Inflammatory macrophage treated with lipopolysaccharide for 1 hour (primary cell): ENCODE measurements at places on chromosomes 4 and X.

DNA sequence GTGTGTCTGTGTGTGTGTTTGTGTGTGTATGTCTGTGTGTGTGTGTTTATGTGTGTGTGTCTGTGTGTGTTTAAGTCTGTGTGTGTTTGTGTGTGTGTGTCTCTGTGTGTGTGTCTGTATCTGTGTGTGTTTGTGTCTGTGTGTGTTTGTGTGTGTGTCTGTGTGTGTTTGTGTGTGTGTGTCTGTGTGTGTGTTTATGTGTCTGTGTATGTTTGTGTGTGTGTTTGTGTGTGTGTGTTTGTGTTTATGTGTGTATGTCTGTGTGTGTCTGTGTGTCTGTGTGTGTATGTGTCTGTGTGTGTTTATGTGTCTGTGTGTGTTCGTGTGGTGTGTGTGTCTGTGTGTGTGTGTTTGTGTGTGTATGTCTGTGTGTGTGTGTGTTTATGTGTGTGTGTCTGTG lies 11.4 kb downstream of the IL9R start:
- DNase-seq: no peak

DNA sequence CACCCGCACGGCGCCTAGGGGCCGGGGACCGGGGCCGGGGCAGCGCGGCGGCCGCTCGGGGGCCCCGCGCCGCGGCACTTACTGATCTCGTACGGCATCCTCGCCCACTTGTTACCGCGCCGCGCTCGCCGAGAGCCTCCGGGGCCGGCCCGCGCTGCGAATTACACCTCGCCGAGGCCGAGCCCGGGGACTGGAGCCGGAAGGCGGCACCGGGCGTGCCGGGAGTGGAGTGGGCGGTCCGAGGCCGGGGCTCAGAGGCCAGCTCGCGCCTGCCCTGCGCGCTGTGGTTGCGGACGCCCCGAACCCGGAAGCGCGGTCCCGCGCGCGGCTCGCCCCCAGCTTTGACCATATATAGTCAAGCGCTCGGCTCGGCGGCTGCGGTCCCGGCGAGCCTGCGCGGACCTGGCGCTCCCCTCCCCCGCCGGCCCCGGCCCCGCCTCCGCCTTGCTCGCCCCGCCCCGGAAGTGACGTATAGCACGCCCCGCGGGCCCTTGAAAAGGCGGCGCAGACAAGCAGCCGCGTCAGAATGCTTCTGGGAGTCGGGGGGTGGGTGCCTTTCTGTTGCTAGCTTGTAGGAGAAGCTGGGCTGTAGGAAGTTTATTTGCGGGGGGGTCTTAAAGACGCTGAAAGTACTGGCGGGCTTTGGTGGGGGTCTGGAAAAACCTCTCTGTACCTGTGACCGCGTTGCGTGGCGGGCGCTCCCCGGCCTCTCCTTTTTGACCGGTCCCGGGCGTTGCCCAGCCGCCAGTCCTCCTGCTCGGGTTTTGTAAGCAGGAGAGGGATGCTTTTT lies at the start of gene WDR1:
Gene WDR1, minus strand, starts transcription at position 231 of the 790 bp plus-strand sequence. Its CDS starts 133 bp downstream, at position 98.
- DNase-seq: peak; percentile 95

DNA sequence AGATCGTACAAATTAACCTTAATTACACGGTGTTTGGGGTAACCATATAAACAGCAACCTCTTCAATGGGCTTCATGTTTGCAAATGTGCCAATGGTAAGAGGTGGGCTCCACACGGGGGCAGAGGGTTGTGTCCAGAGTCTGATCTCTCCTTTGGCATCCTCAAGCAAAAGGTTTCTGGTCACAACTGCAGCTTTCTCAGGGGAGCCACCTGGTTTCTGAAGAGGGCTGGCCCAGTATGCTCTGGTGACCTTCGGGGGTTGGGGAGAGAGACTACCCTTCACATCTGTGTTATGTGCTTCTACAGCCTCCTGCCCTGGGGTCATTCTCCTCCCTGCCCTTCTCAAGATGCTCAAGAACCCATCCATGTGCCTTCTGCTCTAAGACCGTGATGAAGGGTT lies 259.6 kb downstream of the CRLF2 start:
- DNase-seq: no peak

DNA sequence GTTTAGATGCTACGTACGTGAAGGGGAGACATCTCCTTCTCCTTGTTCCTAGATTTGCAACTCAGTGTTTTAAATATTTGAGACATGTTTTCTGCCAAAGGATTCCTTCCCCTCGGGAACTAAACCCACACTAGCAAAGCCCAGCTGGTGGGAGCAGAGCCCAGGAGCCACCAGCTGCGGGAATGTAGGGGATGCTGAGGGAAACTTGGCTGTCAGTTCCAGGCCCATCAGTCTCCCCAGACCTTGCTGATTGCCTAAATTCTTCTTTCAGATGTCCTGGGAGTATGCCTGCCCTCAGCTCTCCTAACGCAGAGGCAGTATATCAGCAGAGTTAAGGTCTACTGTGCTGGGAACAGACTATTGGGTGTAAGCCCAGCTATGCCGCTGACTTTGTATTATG lies 630.0 kb upstream of the TENM3 start:
- no peak for DNase-seq

- no peak for DNase-seq
Observed at GRCh38 chrX:147828719-147829118, 83.0 kb upstream of the FMR1 start.

GRCh38 chr4:185740471-185740873 lies 71.5 kb downstream of the SORBS2 start:
- peak; percentile 9 for DNase-seq

GRCh38 chr4:136281307-136281706 lies 1251.0 kb downstream of the PCDH18 start:
- no peak for DNase-seq

DNA sequence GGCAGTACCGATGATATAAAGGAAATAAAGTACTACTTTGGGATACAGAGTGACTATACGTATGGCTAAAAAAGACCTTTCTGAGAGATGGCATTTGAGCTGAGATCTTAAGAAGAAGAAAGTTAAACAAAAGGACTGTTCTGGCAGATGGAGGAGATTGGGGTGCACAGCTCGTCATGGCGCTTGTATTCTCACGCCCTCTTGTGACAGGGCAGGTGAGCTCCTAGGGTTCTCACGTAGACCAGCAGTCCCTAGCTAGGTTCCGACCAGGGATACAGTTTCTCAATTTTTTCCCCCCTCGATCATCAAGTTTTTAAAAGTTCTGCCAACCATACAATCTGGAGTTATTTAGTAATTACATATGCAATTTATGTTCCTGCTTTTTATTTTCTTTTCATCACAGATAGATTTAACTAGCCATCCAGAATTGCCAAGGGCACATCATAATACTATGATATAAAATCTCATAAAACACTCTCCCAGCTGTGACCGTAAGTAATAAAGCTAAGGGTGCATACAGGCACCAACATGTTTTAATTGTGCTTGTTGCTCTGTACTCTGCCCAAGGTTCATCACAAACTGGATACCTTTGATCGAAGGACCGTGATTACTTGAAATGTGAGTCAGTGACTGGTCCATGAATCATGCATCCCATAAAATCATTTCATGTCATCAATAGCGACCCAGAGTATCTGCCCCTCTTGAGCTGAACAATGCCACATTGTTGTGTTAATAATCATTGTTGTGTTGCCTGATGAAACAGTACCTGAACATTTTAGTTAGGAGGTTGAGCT lies 69.4 kb upstream of the ZNF518B start:
- DNase-seq: no peak

DNA sequence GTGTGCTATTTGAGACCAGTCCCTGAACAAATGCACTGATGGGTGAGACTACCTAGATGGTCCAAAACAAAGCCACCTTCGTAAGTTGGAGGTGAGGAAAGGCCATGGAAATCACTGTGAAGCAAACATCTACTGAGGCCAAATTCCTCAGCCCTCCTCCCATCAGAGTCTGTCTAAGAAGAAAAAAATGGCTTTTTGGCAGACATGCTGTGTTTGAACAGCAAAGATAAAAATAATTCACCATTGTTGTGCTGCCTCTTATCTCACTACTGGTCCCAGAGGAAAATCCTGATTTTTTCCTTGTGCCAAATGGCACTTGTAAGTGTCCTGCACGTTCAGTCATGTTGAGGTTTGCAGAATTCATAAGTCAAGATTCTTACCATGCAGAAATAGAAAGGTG lies 7.9 kb downstream of the MAGEB18 start:
- no peak for DNase-seq

- no peak for DNase-seq
Observed at GRCh38 chr4:153570228-153570973, 104.2 kb downstream of the TMEM131L start.

DNA sequence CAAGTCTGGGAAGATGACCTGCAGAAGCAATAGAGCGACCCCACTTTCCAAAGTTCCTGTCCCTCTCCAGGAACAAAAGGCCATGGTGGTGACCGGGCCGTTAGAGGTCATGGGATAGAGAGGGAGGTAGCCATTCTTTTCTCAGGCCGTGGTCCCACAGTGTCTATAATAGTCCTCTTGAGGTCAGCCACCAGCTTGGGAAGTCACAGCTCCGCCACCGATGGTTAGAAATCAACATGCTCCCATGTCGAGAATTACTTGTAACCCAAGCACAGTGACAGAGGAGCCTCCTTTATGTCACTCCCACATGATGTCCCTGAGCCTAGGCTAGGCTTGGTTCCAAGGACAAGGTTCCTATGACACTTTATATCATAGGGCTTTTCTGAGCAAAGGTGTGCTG lies 48.3 kb upstream of the CBR4 start:
- no peak for DNase-seq

DNA sequence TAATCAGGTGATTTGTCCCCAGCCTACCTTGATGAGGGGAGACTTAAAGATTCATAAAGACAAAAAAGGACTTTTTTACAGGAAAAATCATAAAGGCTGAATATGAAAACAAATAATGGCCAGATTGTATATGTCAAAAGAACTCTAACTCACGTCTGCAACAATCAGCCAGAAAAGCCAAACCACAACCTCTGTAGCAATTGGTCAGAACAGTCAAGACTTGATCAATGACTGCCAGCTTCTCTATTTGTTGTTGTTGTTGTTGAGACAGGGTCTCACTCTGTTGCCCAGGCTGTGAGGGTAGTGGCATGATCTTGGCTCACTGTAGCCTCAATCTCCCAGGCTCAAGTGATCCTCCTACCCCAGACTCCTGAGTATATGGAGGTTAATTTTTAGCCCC lies 35.9 kb upstream of the PPA2 start:
- no peak for DNase-seq

- DNase-seq: no peak
Observed at GRCh38 chr4:155383541-155383940, 6.8 kb upstream of the MAP9 start.

DNA sequence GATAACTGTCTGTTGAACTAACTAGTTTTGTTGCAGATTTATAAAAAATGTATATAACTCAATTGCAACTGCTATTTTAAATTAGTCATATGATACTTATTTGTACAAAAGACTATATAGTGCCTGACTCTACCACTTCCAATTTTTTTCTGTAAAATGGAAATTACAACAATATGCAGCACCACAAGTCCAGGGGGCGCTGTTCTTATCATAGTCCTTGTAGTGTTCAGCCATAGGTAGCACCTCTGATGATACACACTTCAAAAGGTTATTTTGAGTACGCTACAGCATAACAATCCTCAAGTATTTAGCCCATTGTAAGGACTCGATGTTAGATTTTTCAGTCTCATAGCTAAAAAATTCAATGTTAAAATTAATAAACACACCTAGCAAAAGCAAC lies 174.9 kb downstream of the CORIN start:
- DNase-seq: peak; percentile 28

DNA sequence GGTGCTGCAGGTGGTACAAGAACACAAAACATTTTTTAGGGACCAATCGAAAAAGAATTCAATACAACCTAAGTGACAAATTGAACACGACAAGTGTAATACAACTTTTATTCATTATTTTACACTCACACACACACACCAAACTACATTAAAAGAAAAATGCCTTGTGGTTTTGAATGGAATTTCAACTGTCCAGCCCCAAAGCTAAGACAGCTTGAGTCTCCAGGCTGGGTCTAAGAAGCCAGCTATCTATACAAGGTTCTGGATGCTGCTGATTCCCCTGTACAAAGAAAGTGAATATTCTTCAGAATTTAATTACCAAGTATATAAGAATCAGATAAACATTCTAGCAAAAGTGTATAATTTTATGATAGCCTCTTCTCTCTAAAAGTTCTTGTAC lies 118.2 kb downstream of the PPP3CA start:
- no peak for DNase-seq

- no peak for DNase-seq
Observed at GRCh38 chrX:40501164-40501855, 79.5 kb upstream of the ATP6AP2 start.

DNA sequence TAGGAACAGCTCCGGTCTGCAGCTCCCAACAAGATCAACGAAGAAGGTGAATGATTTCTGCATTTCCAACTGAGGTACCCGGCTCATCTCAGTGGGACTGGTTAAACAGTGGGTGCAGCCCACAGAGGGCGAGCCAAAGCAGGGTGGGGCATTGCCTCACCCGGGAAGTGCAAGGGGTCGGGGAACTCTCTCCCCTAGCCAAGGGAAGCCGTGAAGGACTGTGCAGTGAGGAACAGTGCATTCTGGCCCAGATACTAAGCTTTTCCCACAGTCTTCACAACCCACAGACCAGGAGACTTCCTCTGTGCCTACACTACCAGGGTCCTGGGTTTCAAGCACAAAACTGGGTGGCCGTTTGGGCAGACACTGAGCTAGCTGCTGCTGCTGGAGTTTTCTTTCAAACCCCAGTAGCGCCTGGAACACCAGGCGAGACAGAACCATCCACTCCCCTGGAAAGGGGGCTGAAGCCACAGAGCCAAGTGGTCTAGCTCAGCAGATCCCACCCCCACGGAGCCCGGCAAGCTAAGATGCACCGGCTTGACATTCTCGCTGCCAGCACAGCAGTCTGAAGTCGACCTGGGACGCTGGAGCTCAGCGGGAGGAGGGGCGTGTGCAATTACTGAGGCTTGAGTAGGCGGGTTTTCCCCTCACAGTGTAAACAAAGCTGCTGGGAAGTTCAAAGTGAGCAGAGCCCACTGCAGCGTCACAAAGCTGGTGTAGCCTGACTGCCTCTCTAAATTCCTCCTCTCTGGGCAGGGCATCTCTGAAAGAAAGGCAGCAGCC lies 84.6 kb downstream of the THOC2 start:
- DNase-seq: no peak

DNA sequence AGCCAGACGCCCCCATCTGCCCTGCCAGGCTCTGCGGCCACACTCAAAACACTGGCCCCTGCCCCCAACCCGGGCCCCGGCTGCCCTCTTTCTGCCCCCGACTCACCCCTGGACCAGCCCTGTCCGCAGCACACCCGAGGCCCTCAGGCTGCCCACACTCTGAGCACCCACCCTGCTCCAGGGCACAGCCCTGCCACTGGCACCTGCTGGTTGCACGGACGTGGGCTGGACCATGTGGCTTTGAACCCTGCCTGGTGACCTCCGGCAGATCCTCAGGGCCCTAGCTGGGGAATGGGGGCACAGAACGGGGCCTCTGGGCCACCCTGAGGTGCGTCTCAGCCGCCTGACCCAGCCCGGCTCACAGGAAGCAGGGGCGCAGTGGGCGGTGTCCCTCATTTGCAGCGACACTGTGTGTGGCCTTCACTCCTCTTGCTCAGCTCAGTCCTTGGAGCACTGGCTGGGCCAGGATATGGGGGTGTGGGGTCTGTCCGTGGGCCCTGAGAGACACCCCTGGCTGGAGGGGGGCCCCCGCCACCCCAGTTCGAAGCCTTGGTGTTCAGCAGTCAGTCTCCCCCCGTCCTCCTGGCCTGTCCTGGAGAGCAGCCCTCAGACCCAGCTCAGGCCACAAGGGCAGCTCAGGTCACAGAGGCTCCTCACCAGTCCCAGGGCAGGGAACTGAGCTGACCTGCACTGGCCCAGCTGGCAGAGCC lies 73.2 kb downstream of the FAM53A start:
- DNase-seq: no peak
